ENCODE measurements at places on chromosomes 1 and 21.
A peak's percentile ranks its signal among the peaks of the same experiment; 100 is the strongest.

- DNase-seq, result peak; percentile 40
These were observed 7.9 kb upstream of the NLRP3 start for GRCh38 chr1:247408100-247408499.

DNA sequence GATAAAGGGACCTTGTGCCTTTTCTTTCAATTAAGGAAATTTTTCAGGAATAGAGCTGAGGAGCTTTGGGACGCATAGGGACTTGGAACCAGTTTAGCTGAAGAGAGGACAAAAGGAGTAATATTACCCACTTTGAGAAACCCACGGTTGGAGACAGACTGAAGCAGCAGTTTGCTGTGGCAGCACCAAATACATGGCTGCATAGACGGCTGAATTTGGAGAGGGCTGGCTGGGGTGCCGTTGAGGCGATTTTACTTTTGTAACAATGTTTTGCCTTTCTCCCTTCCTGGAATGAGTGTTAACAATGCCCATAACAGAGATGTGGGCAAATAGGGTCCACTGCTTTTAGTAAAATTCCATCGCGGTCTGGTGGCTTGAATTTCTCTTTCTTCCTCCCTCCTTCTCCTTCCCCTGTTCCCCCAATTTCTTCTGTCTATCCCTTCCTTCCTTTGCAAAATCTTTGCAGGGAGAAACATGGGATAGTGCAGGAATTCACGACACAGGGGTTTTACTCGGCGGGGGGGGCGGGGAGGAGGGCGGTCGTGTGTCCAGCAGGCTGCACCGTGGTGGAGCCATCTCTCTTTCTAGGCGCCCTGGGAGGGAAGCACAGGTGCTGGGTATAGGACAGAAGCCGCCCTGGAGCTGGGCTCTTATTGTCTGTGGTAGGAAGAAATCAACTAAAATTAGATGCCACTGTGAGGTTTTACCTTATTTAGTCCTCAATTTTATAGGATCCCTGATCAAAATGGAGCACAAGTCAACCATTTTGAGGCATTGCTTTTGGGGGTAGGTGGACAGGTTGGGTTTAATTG, 6.8 kb downstream of the LHX4 start:
- DNase-seq, result no peak

- no peak for DNase-seq
These were observed 14.8 kb downstream of the PSEN2 start for GRCh38 chr1:226884966-226885820.

GRCh38 chr1:92277105-92277723, 21.6 kb downstream of the GLMN start:
- no peak for DNase-seq

GRCh38 chr21:36753556-36753955, 54.6 kb downstream of the SIM2 start:
- DNase-seq, result no peak

DNA sequence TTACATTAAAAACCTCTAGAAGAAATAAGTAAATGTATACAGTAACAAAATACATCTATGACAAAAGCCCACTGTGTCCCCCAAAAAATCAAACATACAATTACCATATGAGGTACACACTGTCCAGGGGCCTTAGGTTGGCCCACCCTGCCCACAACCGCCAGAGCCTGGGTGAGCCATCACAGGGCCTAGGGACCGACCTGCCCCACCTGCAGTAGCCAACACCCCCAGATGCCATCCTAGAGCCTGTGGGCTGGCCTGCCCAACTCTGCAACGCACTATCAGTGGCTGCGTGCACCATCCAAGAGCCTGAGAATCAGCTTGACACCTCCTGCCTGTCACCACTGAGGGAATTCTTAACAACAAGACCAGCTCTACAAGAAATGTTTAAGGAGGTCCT, 39.0 kb downstream of the FAF1 start:
- no peak for DNase-seq

GRCh38 chr1:62784509-62785365, 805 bp downstream of the ATG4C start:
- DNase-seq, result no peak

DNA sequence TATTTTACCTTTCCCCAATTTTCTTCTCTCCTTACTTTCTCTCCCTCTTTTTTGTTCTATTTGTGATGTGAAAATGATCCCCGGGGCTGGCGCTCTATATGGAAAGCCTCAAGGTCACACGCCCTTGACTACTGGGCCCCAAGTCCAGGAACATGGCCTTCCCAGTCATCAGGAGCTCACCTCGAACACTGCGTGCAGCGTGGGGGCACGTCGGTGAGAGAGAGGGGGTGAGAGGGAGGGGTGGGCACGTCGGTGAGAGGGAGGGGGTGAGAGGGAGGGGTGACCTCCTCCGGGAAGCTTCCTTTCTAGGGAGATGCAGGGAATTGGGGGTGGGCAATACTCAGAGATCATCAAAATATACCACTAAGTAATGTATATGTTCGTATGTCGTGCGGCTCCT, 94.6 kb upstream of the TMPRSS2 start:
- no peak for DNase-seq

- DNase-seq, result peak; percentile 27
These were observed 15.0 kb upstream of the TGFB2 start for GRCh38 chr1:218330043-218330623.

DNA sequence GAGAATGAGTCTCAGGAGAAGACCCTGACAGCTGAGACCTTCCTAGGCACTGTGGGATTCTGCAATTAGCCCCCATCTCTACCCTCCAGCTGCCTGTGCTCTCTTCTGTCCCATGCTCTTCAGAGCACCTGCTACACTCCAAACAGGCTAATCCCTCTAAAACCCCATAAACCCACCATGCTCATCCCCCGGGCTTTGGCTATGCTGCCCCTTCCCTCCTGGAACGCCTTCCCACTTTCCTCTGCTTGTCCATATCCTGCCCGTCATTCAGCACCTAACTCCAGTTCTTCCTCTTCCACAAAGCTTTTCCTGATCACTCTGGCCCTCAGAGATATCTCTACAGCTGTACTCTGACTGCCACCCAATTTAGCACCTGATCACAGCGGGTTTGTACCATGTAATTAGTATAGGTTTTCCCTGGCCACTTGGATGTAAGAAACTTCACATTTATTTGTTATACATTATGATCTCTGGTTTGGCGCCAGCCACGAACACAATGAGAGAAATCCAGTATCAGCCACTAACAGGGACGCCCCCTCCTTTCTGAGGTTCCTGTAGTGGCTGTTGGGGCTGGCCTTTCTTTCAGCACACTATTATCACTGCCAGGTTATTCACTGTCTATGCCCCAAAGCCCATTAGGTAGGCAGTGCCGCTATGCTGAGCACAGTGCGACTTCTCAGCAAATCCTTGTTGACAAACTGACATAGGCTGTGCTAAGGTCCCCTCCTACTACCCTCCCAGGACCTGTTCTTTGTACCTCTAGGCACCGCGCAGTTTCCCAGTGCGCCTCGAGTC, 45.1 kb downstream of the CDC7 start:
- DNase-seq, result no peak

GRCh38 chr1:240706150-240706935, 94.4 kb upstream of the GREM2 start:
- DNase-seq, result no peak

- DNase-seq, result no peak
These were observed 7.0 kb upstream of the TUT4 start for GRCh38 chr1:52559875-52560274.

- DNase-seq, result no peak
These were observed 4.9 kb downstream of the ASAP3 start for GRCh38 chr1:23478896-23479665.

- no peak for DNase-seq
These were observed 161.1 kb downstream of the KCTD3 start for GRCh38 chr1:215728169-215728568.

- no peak for DNase-seq
These were observed 8.1 kb upstream of the LMX1A start for GRCh38 chr1:165364568-165365133.

GRCh38 chr1:225447650-225448089, 19.8 kb upstream of the LBR start:
- DNase-seq, result no peak

DNA sequence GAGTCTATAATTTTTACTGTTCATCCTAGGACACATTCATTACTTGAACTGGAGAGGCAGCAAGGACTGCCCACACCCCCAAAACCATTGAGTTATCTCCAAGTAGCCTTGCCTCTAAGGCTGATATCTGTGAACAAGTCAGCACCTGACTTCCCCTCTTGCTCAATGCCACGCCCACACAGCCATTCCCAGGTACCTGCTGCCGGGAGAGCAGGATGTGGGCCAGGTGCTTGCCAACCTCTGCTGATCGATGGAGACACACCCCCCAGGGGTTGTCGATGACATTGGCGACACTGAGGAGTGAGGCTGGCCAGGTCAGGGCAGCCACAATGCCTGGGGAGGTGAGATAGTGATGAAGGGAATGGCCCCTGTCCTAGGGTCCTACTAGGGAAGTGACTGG, 60.1 kb downstream of the TMCO4 start:
- no peak for DNase-seq

DNA sequence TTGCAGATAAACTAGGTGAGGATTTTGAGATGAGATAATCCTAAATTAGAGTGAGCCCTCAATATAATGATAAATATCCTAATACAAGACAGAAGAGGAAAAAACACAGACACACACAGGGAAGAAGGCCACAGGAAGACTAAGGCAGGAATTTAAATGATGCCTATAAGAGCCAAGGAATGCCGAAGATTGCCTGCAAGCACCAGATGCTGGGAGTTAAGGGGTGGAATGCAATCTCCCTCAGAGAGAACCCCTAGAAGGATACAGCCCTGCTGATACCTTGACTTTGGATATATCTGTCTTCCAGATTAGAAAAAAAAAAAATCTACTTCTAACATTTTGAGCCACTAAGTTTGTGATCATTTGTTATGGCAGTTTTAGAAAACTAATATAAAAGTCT, 299.7 kb upstream of the PRMT6 start:
- DNase-seq, result no peak

GRCh38 chr1:44707112-44707881, 23.7 kb downstream of the RNU5D-1 start:
- no peak for DNase-seq

DNA sequence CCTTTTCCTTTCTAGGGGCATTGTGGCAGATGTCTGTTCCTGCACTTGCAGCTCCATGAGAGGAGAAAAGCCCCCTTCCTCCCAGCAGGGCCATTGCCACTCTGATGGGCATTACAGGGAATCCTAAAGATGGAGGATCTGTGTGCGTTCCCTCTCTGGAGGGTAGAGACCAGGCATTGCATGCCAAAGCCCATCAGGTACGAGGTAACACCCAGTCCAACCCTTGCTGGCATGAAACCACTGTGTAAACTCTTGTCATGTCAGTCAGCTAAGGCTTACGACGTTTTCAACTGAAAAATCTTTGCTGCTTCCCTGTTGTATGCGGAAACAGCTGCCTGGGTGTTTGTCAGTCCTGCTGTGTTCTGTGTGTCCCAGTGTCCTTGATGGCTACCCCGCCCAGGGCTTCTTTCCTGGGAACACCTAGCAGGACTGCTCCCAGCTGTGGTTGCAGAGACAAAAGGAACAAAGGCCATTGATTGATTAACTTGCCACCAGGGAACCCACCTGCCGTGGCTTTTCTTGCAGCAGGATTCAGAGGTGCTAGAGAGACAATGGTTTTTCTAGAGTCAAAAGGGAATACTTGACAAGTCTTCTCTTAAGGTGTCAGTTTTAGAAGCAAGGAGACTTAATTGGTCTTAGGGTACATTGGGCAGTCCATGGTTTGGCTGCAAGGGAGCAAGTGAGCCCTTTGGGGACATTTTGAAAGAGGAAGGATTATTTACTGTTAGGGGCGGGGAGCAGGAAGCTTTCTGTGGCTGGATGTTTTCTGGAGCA, 24.6 kb downstream of the B3GALT5 start:
- DNase-seq, result no peak

Data from CD4-positive, alpha-beta T cell treated with Interleukin-1 beta for 1 hour (primary cell).